Vagina (tissue), 2 donors: ENCODE measurements at places on chromosomes 6 and 20. TPM values are rescaled to one million over a fixed set of nuclear protein-coding genes. Genes with fewer than 3 reads are reported as not detected.

SDC4 gene
- total RNA-seq: 62.6 TPM

TAGAP gene
- total RNA-seq: 8.1 TPM

- no peak for DNase-seq
Measured at GRCh38 chr20:4781637-4782377, 60.1 kb downstream of the PRND start.

DNA sequence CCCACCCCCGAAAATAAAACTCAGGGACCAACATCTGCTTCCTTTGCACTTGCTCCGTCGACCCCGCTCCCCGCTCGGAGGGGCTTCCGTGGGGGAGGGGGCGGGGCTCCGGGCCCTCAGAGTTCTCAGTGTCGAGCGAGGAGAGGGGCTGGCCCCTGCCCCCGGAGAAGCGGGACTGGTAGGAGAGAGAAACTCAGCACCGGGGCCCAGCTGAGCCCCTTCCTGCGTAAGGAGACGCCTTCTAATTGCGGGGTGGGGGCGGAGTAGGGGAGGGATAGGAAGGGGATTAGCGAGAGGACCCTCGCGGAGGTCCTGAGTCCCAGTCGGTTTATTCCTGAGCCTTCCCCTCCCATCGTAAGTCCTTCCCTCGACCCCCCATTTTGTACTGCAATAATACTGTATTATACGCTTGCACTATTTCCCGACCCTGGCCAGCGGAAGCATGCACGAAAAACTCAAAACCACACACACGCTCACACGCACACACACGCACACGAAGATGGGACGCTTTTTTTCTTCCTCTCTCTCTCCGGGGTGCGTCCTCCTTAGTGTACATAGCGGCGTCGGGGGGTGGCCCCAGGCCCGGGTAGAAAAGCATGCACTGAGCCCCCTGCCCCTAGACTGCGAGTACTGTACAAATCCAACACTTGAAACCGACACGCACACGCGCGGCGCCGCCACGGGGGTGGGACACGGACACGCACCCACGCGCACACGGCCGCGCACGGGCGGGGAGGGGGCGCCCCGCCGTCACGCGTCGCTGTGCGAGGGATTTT is 22.1 kb upstream of the SLC22A7 start:
- no peak for DNase-seq

GRCh38 chr6:72422171-72422570 is 199.7 kb upstream of the KCNQ5 start:
- no peak for DNase-seq
